ENCODE measurements at places on chromosomes 3 and 15.

GRCh38 chr3:109553591-109554371, 216.4 kb upstream of the DPPA4 start:
- DNase-seq = no peak

DNA sequence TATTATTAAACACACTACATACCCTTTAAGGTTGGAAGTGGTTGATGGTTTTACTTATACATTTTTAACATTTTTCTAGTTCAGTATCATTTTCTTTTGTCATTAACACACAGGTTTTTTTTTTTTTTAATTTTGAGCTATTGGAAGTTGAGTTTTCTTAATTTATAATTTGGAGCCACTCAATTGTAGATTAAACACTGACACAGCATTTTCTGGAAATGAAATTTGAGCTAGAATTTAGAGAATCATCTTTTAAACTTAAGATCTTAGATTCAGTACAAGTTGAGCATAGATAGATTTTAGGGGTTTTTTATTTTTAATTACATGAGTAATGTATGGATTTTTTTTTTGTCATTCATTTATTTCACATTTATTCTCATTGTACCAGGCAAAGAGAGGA, 35.0 kb downstream of the RASA2 start:
- no peak for DNase-seq

GRCh38 chr3:39134305-39134704, 19.1 kb downstream of the CSRNP1 start:
- DNase-seq = no peak

DNA sequence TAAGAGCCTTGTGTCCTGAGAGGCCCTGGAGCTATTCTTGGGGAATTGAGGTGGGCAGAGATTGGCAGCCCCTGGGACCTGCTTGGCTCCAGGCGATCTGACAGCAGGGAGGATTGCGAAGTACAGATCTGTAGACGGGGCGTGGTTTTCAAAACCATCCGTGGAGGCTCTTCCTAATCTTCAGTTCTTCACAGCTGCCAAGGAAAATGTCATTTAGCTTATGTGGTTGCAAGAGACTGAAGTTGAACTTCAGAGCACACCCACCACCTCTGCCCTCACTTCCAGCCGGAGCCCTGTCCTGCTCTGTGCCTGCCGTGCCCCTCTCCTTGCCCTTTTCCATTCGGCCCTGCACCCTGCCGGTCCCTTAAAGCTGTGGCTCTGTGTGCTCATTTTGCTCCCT, 12.9 kb downstream of the NISCH start:
- no peak for DNase-seq

GRCh38 chr3:46386205-46386604, 15.5 kb downstream of the CCR5 start:
- DNase-seq = no peak

DNA sequence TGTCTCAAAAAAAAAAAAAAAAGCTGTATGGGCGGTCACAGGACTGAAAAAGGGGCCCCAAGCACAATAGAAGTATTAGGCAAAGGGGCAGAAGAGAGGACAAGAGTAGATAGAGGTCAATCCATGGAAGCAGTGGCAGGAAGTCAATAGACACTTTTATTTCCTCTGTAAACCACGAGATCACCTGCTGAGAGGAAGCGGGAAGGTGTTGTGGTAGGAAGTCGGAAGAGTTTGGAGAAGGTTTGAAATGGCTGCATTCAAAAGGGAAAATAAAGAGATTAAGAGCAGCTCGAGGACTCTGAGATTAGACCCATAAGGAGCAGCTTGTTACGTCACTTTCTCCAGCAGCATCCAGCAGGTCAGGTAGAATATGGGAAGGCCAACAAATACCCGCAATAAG, 14.2 kb upstream of the ZNF148 start:
- DNase-seq = no peak

DNA sequence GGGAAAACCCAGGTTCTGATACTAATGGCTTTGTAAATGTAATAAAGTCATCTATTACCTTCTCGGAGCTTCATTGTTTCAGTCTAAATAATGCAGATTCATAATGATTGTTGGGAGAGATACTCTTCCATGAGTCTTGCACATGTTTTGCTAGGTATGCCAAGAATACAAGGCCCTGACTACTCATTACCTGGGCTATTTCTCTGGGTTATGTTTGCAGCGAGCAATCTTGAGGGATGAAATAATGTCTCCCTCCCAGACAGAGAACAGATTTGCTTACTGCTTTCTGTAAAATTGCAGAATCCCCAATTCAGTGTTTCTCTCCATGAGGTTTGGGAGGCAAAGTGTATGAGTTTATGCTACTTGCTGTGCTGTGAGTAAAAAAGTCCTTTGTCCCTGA, 6.2 kb upstream of the CLASP2 start:
- no peak for DNase-seq

DNA sequence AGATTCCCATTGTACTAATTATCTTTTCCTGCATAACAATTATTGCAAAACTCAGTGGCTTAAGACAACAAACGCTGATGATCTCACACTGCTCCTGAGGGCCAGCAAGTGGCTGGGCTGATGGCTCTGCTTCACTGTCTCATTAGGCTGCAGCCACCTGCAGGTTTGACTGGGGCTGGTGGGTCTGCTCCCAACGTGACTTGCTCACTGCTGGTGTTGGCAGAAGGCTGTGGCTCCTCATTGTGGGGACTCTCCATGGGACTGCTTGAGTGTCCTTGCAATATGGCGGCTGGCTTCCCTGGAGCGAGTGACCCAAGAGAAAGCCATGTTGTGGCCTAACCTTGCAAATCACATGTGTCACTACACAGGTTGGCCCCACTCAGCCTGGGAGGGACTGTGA, 71.1 kb downstream of the PLXNA1 start:
- no peak for DNase-seq

DNA sequence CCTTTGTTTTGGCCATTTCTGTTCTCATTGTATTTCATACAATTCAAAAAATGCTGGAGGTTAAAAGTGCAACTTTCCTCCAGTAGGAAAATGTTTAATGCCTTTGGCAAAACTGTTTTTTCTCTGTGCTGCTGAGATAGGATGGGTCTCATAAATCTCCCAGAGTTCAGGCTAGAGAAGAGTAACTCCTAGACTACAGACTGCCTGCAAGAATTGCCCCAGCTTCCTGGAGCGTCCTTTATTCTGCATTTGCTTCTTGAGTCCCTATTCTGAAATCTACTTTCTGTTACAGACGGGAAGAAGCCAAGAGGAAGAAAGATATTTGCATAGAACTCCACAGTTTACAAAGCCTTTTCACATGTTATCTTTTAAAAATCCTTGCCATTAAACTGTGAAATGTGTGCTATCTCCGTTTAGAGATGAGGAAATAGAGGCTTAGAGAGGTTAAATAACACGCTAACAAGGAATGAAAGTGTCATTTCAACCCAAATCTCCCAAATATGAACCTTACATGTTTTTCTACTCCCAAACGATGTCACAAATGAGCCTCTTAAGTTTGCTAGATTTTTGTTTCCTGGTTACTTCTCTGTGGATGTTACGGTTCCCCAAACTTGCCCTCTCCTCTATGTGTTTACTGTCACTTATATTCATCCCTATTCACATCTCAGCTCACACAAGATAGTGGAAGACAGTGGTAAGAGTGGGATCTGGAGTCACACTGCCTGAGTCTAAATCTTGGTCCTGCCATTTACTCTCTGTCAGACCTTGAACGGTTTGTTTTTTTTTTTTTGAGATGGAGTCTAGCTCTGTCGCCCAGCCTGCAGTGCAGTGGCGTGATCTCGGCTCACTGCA, 17.4 kb downstream of the NANOGP8 start:
- DNase-seq = no peak

- no peak for DNase-seq
Observed at GRCh38 chr3:58998476-58999117, 51.2 kb downstream of the CFAP20DC start.

DNA sequence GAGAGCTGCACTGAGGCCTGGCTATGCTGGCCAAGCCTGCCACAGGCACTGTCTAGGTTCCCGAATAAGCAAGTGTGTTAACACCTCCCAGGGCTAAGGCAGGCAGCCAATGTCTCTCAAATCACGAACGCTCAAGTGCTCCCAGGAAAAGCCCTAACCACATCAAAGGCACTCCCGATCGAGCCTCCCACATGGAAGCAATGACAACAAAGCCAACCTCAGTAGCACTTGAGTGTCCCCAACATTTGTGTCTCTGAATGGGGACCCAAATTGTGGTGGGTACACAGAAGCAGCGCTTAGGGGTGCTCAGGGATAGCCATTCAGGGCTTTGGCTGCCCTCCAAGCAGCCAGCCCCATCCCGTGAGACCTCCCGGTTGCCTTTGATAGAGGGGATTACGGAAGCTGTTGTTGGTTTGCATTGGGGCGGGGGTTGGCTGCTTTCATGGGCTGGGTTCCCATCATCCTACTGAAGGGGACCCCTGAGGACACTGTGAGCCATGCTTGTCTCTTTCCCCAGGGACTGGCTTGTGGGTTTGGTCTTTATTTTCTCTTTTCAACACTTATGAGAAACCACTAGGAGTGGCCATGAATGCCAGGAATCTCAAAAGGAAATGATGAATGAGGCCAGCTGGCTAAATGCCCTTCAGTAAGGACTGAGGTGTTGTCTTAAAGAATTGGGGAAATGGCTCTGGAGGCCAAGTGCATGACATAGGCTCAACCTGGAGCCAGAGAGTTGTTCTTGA, 234.1 kb upstream of the FEZF2 start:
- DNase-seq = no peak

- DNase-seq = peak; percentile 13
Observed at GRCh38 chr15:74978503-74978902, 16.9 kb upstream of the SCAMP5 start.

DNA sequence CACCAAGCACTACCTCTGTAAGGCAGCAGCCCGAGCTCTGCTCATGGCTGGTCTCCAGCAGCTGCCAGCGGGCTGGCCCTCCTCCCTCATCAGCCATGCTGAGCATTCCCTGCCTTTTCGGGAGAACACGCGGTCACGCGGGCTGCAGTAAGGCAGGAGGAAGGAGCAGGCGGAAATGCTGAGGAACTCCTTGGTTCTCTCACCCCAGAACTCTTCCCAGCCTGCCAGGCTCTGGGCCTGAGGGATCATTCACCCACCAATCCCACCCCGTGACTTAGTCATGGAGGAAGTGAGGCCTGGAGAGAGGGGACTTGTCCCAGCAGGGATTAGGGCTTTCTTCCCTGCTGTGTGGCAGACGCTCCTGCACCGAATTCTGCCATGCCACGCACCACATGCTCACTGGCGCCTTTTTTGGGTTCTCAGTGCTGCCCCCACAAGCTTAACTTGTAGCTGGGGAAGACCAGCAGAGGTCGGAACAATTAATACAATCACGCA, 42.9 kb upstream of the RPL32 start:
- DNase-seq = no peak

- peak; percentile 24 for DNase-seq
Observed at GRCh38 chr15:77634266-77634962, 1.7 kb upstream of the LINGO1 start.

- no peak for DNase-seq
Observed at GRCh38 chr3:71348831-71349230, 234.7 kb downstream of the FOXP1 start.

DNA sequence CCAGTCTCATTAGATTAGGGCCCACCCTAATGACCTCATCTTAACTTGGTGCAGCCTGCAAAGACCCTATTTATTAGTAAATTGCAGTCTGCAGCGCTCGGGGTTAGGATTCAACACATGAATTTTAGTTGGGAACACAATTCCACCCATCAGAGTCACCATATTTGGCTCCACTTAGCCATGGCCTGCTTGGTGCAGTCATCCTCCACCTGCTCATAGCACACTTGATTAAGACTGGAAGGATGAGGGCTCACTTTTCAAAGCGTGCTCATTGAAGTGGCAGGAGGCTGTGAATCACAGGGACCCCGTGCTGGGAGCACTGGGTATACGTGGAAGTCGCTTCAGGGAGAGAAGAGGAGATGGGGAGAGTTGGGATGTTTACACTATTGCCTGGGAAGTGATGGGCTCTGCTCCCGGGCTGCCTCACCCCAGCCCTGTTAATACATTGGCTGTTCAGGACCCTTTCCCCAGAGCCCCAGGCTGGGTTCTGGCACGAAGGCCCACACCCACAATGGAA, 68.2 kb downstream of the ASB7 start:
- no peak for DNase-seq

GRCh38 chr15:80640531-80641121, 54.5 kb upstream of the ABHD17C start:
- no peak for DNase-seq

DNA sequence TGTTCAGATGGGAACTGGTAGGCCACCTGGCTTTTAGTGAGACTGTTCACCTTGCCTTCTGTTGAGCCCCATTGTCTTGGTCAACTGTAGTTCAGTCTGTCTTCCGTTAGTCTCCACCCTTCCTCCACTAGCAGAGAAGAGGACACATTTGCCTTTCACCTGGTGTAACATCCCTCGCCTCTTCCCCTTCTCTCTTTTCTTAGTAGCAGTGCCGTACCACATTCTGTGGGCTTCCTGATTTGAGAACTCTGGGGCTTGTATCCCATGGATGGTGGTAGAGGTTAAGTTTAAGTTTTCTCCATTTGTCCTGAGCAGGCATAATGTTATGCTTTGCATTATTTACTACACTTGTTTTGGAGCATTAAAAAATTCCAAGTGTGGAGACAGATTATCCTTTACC, 49.3 kb downstream of the RAB7A start:
- DNase-seq = no peak

GRCh38 chr3:13634151-13634550, 85.2 kb downstream of the FBLN2 start:
- no peak for DNase-seq

GRCh38 chr3:183857863-183858262, 26.8 kb downstream of the PARL start:
- DNase-seq = no peak

GRCh38 chr15:65336493-65337435, 32.3 kb downstream of the RNU5B-1 start:
- DNase-seq = no peak

DNA sequence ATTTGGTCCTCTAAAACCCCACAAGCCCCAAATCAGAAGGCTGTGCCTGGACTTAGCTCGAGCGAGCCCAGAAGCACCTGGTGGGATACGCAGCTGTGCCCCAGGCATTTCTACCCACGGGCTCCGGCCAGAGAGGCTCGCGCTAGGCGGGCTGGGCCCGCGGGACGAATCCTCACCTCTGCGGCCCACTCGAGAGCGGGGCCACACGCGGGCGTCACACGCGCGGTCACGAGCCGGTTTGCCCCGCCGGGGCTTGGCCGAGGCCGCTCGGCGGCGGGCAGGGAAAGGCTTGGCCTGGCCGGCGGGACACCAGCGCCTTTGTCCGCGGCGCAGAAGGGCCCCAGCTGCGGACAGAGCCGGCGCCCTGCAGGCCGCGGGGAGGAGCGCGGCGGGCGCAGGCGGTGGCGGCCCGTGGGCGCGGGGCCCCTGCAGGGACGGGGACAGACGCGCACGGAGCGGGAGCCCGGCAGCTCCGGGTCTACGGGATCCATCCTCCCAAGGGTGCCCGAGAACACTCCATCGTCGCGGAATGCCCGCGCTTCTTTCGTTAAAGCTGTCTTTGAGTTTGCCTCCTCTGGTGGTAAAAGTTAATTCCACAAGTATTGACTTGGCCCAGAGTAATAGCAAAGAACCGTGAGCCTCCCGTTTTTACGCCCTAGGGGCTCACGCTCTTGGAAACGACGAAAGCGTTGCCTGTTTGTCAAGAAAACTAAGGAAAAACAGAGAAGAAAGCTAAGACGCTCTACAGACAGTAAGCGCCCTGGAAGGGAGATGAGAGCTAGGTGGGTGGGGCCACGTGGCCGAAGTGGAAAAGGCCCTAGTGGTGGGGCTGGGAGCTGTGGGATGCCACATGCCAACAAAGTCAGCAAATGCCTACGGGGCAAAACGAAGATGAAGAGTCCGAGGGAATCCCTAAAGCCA, 26.4 kb downstream of the TYRO3 start:
- no peak for DNase-seq

Data from CD4-positive, alpha-beta T cell treated with Interleukin-4 for 4 hours (primary cell).